ENCODE measurements at places on chromosomes 12 and 14. TPM values are rescaled to one million over a fixed set of nuclear protein-coding genes. Genes with fewer than 3 reads are reported as not detected.
A peak's percentile ranks its signal among the peaks of the same experiment; 100 is the strongest.

DCP1B gene
- total RNA-seq, result 5.7 TPM

DNA sequence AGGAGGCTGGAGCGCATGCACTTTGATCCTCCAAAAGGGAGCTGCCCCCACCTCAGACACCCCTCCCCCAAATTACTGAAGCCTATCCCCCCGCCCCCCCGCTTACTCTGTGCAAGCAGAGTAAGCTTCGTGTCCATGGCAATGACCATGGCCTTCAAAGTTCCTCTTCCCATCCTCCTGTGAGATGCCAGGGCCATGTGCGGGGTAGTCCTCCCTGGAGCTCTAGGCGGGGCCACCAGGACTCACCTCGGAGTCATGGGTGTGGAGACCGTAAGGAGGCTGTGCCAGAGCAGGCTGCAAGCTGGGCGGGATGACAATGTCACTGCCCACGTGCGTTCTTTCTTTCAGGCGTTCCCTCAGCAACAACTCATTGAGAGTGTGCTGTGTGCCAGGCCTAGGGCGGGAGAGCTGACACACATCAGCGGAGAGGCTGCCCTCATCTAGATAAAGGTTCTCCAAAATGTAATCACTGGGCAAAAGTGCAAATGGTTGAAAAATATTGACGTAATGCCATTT, 66.8 kb downstream of the C14orf132 start:
- DNase-seq, result no peak

- DNase-seq, result no peak
These were observed 204.1 kb downstream of the GXYLT1 start for GRCh38 chr12:41940571-41940970.

SLC38A2 gene
- 366 TPM for total RNA-seq

DNA sequence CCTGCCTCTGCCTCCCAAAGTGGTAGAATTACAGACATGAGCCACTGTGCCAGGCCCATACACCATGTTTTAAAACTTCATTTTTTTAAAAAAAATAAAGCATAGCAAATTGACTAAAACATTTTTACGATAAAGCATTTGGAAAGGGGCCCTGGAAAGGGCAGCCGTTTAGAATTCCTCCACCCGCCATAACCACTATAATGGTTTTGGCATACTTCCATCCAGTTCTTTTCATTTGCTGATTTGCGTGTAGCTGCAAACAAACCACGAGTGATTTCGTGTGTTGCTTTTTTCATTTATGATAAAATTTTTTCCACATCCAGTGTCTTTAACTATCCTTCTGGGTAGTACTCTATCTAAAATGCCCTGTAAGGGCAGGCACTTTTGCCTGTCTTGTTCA, 91.8 kb upstream of the RIN3 start:
- no peak for DNase-seq

DNA sequence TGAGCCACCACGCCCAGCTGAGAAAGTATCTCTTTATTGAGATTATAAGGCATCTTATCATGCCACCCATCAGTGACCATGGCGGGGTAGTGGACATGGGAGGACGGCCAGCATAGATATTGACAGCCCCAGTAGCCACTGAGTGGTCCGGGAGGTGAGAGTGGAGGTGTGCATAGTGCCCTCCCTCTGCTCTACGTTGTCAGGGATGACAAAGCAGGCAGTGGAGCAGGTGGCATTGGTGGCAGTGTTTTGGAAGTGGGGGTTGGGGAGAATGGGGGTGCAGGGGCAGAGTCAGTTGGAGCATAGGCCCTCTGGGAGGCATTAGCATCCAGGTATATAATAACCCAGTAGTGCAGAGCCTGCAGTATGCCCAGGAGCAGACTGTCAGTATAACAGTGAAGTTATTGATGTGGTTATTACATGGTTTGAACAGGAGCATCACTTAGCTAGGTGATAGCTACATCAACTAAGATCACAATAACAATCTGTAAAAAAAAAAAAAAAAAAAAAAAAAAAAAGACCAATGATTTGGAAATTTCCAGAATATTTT, 41.1 kb downstream of the GNG2 start:
- no peak for DNase-seq

- no peak for DNase-seq
These were observed 29.2 kb downstream of the ACADS start for GRCh38 chr12:120754792-120755191.

DNA sequence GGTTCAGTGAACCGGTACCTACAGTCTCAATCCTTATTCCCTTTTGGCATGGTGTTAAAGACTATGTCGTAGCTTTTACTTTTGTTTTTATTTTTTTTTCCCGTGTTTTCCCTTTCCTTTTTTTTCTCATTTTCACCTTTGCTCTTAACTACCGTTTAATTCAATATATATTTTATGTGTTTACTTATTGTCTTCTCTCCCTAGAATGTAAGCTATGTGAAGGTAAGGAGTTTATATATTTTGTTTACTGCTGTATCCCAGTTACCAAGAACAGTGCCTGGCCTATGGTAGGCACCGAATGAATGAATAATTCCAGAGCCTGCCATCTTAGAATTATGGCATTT, 261 bp upstream of the MLH3 start:
- DNase-seq, result no peak

GRCh38 chr12:93442411-93443340, 929 bp upstream of the UBE2N start:
- no peak for DNase-seq

GRCh38 chr14:102571043-102571442, 21.4 kb upstream of the RCOR1 start:
- DNase-seq, result no peak

DNA sequence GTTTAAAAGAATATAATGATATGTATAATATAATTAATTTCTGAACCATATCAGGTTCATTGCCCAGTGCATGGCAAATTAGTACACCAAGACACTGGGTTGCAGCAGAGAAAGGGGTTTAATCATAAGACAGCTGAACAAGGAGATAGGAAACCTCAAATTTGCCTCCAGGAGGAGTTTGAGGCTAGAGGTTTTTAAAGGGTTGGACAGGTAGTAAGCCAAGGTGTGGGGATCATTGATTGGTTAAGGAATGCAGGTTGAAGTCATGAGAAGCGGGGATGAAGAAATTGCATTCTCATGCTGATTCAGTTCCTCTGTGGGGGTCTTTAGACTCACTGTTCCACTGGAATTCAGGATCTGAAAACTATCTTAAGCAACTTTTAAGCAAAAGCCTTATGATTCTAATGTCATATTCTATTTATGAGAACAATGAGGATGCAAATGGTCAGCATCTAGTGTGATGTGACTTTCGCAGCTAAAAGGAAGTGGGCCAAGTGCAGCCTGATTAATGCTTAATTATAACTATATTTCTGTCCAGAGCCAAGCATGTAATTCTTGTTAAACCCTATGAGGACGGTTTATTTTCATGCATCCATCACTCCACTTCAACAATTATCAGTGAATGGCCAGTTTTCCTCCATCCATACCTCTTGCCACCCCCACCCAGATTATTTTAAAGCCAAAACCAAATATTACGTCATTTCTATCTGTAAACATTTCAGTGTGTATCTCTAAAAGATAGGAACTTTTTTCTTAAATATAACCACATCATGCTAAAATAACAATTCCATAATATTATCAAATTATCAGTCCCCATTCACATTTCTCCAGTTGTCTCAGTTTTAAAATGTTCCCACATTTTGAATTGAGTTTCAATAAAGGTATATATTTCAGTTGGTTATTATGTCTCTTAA, 14.9 kb downstream of the RNF212B start:
- no peak for DNase-seq

OAS3 gene
- total RNA-seq, result 7.6 TPM

RNF34 gene
- 50.0 TPM for total RNA-seq

- DNase-seq, result no peak
These were observed 16.3 kb upstream of the SINHCAF start for GRCh38 chr12:31342286-31342685.

PKP2 gene
- total RNA-seq, result 11.5 TPM

GRCh38 chr14:49853158-49853477, 530 bp upstream of the NEMF start:
- no peak for DNase-seq

GRCh38 chr12:130968611-130969010, 14.9 kb downstream of the ADGRD1 start:
- DNase-seq, result no peak

DNA sequence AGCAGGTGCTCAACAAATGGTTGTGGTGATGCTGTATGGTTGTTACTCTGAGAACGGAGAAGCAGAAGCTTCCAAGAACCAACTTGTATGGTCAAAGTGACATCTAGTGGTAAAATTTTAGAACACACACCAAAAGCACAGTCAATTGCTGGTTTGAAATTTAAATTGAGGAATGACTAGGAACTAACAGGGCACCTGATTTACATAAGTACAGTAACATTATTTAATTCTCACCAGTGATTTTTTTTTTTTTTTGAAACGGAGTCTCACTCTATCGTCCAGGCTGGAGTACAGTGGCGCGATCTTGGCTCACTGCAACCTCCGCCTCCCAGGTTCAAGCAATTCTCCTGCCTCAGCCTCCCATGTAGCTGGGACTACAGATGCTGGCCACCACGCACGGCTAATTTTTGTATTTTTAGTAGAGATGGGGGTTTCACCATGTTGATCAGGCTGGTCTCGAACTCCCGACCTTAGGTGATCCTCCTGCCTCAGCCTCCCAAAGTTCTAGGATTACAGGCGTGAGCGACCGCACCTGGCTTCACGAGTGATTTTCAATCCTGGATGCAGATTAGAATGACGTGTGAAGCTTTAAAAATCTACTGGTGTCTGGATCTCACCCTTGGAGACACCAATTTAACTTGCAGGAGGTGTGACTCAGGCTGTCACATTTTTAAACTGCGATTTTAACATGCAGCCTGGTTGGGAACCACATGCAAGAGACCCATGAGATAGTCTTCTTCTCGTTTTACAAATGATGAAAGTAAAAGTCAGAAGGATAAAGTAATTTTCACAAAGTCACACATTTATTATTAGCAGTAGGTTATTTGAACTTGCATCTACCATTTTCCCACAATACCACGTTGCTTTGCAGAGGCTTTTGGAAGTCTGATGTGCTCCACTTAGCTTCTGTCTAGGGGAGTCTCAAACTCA, 14.1 kb upstream of the NUMB start:
- peak; percentile 62 for DNase-seq

KRT73 gene
- total RNA-seq, result 22.2 TPM

ADSS1 gene
- 16.9 TPM for total RNA-seq

DNA sequence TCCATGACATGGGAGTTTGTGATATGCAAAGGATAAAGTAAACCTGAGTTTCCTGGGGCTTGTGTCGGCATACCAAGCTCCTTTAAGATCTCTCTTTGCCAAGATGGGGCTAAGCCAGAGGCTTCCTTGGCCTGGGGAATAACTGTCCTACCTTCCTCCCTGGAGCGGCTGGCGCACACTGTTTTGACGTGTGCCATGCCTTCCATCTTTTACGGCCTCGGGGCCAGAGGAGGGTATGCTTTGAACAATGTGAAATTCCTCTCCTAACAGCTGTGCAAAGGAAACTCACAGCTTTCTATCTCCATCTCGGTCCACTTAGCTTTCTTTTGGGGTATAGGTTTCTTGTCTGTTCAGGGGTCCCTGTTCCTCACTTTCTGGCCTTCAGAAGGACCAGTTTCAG, 55.2 kb downstream of the NTF3 start:
- no peak for DNase-seq

- DNase-seq, result no peak
These were observed 27.9 kb downstream of the PPP2R5E start for GRCh38 chr14:63515240-63515639.

DNA sequence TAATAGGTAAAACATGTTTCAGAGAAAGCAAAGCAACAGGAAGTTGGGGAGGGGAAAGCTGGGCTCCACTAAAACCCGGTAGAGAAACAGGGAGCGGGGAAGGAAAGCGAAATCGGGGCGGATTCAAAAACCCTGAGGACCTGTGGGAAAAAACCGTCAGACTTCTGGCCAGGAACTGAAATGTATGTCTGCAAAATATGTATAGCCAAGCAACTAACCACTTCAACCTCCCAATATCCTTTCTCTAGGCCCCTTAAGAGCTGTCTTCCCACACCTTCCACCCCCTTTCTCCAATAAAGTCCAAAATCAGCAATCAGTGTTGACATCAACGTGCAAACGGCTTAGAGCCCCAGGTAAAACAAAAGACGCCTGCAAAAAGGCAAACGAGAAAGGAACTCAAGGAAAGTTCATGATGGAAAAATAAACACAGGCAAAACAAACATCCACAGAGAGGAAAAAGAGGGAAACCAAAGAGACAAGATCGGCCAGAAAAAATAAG, 32.8 kb downstream of the SIX1 start:
- no peak for DNase-seq

NRXN3 gene
- 2.5 TPM for total RNA-seq

GRCh38 chr14:58513272-58513671, 85.8 kb downstream of the KIAA0586 start:
- DNase-seq, result no peak
